Left lung (tissue), 14 donors: ENCODE measurements at places on chromosomes 2 and 18. TPM values are rescaled to one million over a fixed set of nuclear protein-coding genes. Genes with fewer than 3 reads are reported as not detected.

KDM3A gene
- 40.5 TPM for total RNA-seq

IL1RL1 gene
- 72.2 TPM for total RNA-seq

SKA1 gene
- total RNA-seq = 2.4 TPM

HRH4 gene
- 0.17 TPM for total RNA-seq

COLEC12 gene
- total RNA-seq = 45.2 TPM

LIMS2 gene
- total RNA-seq = 50.5 TPM
